Stimulated activated CD8-positive, alpha-beta memory T cell treated with anti-CD3 and anti-CD28 coated beads, Interleukin-4, amount 100 ng/mL, for 1 hour (primary cell): ENCODE measurements at places on chromosomes 7 and 10.

DNA sequence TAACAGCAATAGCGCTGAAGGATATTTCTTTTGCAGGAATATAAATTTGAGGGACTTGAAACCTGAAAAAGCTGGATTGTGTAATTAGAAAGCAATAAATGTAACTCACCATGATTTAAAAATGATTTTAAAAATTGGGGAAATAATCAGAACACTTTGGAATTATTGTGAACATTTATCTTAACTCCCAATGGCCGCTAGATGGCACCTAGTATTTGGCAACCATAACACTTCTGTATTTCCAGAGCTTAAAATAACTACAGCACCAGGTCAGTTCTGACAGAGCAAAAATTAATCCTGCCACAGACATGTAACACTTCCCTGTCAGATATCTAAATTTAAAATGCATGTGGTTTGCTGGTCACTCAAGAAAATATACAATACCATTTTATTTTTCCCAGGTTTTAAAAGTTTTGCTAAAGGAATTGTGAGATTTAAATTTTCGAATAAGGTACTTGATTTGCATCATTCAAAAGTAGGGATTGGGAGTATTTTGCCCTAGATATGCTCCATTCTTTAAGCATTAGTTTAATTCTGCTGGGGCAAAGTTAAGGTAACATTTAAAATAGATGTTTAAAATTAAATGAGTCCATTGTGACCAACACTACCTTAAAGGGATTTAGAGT is 144.5 kb downstream of the PPP1R3A start:
- no peak for DNase-seq

- DNase-seq: no peak
These were observed 135.0 kb downstream of the RTKN2 start for GRCh38 chr10:62133618-62134017.

DNA sequence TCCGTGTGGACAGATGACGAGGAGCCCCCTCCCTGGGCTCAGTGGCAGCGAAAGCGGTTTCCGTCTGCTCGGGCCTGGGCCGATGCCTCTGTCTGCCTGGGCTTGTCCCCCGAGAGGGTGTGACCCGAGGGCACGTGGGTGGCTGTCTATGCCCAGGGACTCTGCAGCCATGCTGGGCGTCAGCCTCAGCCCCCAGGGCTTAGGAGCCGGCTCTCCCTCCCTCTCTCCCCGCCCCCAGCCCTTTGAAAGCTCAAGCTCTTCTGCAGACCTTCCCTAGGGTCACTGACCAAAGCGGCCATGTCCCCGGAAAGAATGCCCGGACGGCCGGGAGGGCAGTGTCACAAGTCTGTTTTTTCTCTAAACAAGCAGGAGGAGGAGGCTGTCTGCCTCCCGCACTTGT is 7.1 kb downstream of the MICALL2 start:
- DNase-seq: no peak

DNA sequence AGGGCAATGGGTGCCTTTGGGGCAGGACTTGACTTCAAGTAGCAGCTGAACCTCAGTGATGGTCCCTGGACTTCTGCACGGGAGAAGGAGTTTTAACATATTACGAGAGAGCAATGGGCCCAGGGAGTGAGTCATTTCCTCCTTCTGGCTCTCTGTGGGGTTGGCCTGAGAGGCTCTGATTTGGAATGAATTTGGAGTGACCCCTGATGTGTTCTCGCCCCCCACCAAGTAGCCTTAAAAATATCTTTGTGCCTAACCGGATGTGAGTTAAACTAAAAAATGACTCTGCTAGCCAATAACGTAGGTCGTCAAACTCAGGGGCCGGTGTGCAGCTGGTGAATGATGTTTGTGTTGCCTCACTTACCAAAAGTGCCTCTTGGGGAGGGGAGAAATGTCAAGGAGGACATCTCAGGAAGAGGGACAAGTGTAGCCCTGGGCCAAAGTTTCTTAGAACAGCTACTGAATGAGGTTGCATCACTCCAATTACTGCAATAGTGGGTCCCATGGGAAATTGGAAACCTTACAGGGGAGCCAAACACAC is 656.6 kb downstream of the INHBA start:
- DNase-seq: no peak

DNA sequence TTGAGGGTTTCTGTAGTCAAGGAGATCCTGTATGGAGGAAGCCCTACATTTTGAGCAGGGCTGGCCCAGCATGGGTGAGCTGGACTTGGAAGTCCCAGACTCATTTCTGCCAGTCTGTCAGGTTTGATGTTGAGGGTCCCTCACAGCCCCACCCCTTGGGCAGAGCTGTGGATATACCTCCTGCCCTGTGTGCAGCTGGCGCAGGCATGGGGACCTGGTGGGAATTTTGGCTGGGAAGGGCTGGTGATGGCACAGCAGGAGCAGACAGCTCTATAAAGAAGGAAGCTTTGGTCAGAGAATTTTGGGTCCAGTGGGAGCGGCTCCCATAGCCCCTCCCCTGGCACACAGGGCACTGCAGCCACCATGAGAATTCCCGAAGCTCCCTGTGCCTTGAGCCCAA is 482.6 kb downstream of the RPS24 start:
- DNase-seq: no peak

GRCh38 chr10:10989669-10990068 is 28.0 kb upstream of the CELF2 start:
- no peak for DNase-seq

DNA sequence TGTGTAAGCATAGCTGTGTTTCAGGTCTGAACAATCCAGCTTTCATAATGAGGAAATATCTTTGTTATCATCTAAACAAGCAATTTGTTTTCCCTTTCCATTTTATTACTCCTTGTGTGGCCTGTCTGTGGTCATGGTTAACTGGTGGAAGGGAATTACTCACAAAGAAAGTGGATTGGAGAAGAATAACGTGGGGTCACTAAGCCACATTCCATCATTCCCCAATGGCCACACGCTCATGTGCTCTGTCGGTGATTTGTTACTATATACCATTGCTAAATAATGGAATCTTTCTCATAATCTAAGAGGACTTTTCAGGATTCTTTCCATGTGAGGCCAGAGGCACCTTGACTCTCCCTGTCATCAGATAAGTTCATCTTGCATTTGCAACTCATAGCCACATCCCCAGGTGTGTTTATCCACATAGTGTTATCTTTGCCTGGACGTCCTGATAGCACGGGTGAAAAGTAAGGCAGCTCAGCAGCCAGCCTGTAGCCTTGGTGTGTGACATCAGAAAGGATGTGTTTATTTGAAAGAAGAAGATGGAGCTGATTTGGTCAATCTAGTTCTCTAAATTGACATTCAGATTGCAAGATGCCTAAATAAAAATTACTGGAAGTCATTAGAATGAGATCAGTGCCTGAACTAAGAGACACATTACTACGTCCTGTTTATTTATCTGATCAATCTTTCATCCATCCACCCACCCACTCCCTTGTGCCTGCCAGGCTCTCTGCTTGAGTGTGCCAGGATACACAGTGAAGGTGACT is 128.9 kb downstream of the CELF2 start:
- no peak for DNase-seq

DNA sequence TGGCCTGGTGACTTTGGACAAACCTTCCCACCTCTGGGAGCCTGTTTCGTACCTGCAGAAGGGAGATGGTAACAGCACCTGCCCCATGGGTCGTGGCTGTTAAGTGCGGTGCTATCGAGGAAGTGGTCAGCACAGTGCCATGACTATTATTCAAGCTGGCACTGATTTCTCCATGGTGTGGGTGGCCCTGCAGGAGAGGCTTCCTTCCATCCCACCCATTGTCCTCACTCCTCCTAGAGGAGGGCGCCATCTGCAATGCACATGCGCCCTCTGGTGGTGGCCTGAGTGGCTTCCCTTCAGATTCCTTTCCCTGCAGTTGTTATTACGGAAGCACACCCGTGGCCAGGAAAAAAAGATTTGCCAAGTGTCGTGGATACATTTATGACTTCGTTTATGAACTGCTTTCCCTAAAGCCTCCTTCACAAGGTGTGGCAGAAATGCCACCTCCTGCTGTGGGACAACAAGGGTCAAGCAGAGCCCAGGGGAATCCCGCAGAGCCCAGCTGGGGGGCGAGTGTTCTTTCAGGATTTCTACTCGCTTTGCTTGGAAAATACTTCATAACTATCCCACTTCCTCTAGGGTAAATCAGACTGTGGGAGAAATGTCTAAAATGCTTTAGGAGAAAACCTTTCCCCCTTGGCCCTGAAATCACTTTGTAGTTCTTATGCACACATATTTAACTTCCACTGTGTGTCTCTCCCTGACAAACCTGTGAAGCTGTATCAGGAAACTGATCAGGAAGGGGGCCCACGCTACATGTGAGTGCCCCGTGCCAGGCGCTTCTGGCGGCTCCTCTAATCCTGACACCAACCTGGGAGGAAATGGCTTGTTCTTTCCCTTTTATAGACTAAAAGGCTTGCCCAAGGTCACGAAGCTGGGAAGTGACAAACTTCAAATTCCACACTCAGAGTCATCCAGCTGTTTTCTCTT is 98.0 kb upstream of the ANLN start:
- DNase-seq: peak; percentile 65

DNA sequence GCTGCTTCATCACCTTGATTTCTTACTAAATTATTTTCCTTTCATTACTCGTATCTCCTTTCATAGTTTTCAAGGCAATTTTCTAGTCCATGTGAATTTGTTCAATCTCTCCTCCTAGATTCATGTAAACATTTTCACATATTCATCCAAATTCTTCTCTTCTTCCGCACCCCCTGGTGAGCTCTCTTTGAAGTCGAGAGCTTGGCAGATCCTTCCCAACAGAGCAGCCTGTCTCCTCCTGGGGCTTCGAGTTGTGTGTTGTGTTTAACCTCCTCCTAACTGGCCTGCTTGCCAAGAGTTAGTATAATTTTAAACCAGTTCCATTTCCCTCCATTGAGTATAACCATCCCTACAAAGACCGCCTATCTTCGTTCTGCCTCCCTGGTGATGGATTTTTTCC is 272.4 kb upstream of the CELF2 start:
- DNase-seq: no peak

GRCh38 chr7:98624846-98625420 is 7.8 kb downstream of the NPTX2 start:
- no peak for DNase-seq

- DNase-seq: no peak
These were observed 28.0 kb upstream of the GNAI1 start for GRCh38 chr7:80106498-80107113.

DNA sequence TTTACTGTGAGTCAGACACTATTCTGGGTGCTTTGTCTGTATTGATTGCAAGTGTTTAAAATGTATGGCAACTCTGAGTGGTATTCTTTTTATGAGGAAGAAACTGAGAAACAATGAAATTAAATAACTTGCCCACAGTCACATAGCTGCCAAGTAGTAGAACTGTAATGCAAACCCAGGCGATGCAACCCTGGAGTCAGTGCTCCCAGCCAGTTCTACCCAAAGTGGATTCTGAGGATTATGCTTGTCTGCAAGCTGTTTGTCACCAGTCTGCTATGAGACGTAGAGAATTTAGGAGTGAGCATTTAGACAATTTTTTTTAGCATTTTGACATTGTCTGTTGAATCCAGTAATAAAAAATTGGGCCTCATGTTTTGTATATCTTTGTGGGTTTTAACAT is 306.0 kb upstream of the LRGUK start:
- DNase-seq: no peak

DNA sequence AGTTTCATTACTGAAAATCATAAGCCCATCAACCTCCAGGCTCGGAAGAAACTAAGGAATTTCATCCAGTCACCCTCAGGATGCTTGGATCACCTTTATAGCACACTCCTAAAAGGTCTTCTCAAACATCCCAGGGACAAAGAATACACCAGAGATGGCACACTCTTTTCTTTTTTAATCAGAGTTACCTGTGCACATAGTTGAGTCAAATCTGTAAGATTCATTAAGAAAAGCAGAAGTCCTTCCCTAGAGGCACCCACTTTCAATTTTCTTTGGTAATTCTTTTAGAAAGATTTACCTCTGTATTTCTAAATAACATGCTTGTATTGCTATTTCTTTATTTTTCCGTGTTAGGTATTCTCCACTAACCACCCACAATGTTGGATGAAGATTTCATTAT is 50.6 kb upstream of the IL6 start:
- DNase-seq: no peak

DNA sequence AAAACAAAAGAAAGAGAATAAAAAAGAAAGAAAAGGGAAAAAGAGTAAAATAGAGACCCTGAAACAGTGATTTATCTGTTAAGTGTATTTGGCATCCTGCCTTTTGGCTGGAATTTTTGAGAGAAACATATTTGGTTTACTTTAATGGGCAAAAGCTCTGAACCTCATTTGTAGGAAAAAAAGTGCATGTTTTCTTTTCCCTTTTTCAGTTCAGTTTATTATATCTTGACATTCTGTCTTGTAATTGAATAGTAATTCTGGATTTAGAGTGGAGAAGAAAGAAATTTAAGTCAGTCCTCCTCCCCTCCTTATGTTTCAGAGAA is 69.5 kb downstream of the ARID5B start:
- DNase-seq: no peak

DNA sequence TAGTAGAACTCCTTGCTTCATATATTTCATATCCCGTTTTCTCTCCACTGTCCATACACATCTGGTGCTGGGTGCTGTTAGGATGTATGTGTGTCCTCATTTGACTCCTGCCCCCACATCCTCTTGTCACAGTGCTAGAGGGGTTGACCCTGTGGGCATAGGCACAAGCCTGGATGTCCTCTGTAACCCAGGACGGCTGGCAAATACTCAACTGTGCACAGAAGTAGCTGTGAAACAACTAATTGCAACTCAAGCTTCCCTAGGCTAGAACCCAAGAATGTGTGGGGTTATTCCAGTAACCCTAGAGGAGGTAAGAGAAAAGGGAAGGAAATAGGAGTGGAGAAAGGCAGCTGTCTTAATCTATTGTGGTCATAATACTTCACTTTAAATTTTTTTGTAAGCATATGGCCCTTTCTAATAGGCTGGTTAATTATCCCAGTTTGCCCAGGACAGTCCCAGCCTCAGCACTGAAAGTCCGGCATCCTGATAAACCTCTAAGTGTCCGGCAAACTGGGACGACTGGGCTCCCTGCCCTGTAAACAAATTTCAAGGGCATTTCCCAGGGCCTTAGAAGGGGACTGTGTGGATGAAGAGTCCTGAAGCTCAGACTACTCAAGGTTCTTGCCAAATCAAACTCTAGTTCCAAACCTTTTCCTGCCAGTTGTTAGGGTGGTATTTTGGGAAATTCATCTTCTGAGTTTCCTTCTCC is 283.2 kb upstream of the CELF2 start:
- no peak for DNase-seq

GRCh38 chr7:129523924-129524323 is 21.6 kb downstream of the SMKR1 start:
- DNase-seq: no peak

GRCh38 chr7:41162612-41163011 is 540.3 kb downstream of the INHBA start:
- no peak for DNase-seq

- DNase-seq: peak; percentile 26
These were observed 613 bp downstream of the AP5Z1 start for GRCh38 chr7:4775848-4776623.

- no peak for DNase-seq
These were observed 234.4 kb downstream of the ARL4A start for GRCh38 chr7:12921751-12922345.
